ENCODE measurements at places on chromosomes 5 and 9.

- no peak for DNase-seq
Observed at GRCh38 chr5:148684528-148684927, 30.2 kb upstream of the HTR4 start.

- no peak for DNase-seq
Observed at GRCh38 chr5:95600557-95600956, 19.3 kb upstream of the GPR150 start.

- DNase-seq = no peak
Observed at GRCh38 chr9:5767968-5768932, 64.7 kb downstream of the ERMP1 start.

DNA sequence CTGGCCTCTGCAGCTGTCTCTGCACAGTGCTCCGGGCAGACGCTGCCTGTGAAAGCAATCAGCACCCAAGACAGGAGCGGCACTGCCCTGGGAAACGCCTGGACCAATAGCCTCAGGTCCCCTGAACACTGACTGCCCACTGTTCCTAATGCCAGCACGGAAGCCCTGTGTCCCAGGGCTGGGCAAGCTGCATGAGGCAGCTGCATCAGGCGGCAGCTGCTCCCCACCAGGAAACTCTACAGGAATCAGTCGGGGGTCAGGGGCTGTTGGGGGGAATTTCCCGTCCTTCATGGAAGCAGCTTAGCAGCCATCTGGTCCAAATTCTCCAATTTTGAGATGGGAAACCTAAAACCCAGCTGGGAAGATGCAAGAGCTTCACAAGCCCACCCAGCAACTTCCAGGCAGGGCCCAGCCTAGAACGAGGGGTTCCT is 118.6 kb downstream of the VAV2 start:
- no peak for DNase-seq

DNA sequence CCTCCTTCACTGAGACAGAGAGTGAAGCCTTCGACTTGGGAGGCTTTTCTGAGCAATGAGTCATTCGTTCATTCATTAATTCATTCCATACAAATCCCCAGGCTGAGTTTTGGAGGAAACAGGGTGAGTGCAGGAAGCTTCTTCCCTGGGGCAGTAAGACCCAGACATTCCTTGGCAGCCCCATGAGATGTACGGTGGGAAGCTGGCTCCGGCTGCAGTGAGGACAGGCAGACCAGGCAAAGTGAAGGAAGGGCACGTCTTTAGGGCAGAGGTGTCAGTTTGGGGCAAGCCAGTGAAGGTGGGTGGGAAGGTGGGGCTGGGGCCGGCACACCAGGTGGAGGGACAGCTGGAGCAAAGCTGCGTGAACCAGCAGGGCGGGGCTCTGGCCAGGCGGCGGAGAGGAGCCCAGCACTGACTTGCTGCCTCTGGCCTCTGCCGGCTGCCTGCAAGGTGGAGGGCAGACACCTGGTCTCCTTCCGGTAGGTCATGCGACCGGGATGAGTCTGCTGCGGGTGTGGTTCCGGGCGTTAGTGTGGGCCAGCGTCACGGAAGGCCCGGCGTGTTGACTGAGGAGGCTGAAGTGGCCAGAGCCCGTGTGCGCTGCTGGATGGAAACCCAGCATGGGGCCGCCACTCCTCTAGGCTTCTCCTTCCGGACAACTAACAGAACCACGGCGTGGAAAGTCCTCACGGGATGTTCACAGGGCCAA is 16.6 kb downstream of the OLFM1 start:
- no peak for DNase-seq

- DNase-seq = no peak
Observed at GRCh38 chr9:69895185-69895584, 74.6 kb downstream of the CFAP95 start.

- DNase-seq = peak; percentile 62
Observed at GRCh38 chr5:141524604-141525597, 36.0 kb downstream of the PCDHGC5 start.

DNA sequence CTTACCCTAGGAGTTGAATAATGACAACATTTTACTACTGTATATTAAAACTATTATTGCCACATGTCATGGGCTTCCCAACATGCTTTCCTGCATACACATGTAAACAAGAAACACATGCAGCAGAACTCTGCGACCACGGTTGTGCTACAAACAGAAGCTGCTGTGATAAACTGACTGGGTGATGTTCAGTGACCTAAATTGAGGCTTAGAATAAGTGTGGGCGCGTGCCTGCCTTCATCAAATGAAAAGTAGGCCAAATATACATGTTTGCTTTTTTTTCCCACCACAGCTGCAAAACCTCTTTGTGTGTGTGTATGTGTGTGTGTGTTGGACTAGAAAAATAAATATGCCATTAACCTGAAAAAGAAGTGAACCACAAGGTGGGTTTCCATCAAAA is 1202.1 kb downstream of the PTPRD start:
- no peak for DNase-seq

GRCh38 chr5:157961176-157961575 is 102.2 kb upstream of the CLINT1 start:
- DNase-seq = no peak

- peak; percentile 66 for DNase-seq
Observed at GRCh38 chr5:50445296-50445949, 4.3 kb upstream of the EMB start.

DNA sequence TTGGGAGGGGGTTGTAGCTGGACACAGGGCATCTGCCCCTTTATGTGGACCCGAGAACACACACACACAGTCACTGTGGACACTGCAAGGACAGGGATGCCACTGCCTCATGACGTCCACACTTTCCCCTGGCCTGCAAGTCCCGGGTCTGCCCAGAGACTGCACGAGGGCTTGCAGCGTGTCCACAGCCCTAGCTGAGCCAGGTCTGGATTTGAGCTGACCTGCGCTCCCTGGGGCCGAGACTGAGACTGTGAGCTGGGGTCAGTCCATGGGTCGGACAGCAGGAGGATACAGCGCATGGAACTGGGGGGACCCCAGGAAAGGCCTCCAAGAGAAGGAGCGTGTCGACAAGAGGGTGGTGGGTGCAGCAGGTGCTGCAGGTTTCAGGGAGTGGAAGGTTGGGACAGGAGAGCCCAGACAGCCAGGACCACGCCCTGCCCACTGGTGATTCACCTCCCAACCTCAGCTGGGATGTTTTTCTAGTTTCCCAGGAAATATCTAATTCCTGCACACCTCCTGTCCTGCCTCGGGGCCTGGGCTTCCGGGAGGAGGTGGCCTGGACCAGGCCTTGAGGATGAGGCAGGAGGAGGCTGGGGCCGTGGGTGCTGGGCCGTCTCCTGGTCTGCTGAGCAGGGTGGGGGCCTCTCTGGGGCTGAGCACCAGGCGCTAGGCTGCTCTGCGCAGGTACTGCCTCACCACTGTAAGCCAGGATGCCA is 806 bp upstream of the RNF224 start:
- no peak for DNase-seq

DNA sequence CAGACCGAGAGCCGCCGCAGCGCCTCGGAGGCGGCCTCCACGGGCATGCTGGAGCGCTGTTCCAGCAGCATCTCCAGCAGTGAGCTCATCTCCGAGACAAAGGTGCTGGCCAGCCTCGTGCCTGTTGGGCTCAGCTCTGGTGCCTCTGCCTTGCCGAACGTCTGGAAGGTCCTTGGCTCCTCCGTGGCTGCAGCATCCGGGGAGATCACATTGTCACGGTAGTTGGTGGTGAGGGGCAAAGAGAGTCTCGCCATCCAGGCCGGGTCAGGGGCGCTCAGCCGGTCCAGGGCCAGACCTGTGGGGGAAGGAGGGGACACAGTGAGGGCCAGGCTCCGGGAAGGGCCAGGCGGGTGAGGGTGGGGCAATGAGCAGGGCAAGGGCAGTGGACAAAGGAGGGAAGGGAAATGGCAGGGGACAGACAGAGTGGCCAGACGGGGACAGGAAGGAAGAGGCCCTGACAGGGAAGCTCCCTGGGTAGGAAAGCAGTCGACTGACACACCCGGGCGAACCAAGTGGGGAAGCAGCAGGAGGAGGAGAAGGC is 12.4 kb downstream of the PCDH12 start:
- no peak for DNase-seq

DNA sequence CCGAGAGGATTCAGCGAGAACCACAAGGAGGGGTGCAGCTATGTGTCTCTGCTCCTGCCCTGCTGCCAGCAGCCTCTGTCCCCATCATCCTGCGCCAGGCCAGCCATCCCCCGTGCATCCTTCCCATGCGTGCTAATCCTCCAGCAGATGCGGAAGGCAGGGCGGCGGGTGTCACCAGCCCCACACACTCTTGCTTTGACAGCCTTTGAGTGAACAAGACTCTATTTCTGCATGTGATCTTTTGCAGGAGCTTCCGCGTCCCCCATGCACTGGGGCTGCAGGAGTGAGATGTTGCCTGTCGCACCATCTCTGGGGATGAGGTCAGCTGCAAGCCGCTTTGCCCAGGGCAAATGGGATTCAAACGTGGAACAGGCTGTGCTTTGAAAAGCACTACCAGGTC is 58.0 kb upstream of the OLFM1 start:
- DNase-seq = no peak

- no peak for DNase-seq
Observed at GRCh38 chr5:178058321-178059012, 54.9 kb upstream of the N4BP3 start.

All from CD4-positive, alpha-beta T cell treated with Interleukin-12 subunit alpha and Interleukin-12 subunit beta, for 1 hour (primary cell).